ENCODE measurements at places on chromosomes 7 and 10.
A peak's percentile ranks its signal among the peaks of the same experiment; 100 is the strongest.

DNA sequence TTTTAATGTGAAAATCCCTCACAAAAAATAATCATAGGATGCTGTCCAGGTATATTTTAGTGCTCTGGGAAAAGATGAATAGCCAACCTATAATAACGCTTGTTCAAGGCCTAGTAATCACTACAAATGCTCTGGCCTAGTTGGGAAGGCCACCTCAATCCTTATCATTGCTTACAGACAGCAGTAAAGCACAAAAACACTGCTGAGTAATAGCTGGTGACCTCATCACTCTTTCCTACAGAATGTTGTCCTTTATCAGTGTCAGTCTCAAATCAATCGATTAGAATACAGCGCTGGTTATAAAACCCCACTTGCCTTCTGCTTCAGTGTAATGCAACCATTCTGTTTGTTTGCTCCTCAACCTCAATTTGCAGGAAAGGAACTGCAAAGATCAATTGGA lies 72.6 kb upstream of the STEAP1 start:
- no peak overlapping the region for H3K27ac ChIP-seq
- no peaks in the 10 kb centered on the region for H3K36me3 ChIP-seq
- DNase-seq = no peak

GRCh38 chr10:30282221-30282620 lies 66.9 kb downstream of the MTPAP start:
- H3K4me3 ChIP-seq = no peak overlapping the region
- no peaks in the 10 kb centered on the region for H3K27me3 ChIP-seq
- no peak overlapping the region for H3K27ac ChIP-seq
- H3K4me1 ChIP-seq = no peaks in the 10 kb centered on the region
- H3K36me3 ChIP-seq = no peaks in the 10 kb centered on the region

- no peaks in the 10 kb centered on the region for H3K4me1 ChIP-seq
- H3K27me3 ChIP-seq = no peaks in the 10 kb centered on the region
- no peak overlapping the region for H3K4me3 ChIP-seq
- peak; percentile 76 for DNase-seq
- no peak overlapping the region for H3K27ac ChIP-seq
Observed at GRCh38 chr7:151131592-151132293, 35.8 kb downstream of the GBX1 start.

DNA sequence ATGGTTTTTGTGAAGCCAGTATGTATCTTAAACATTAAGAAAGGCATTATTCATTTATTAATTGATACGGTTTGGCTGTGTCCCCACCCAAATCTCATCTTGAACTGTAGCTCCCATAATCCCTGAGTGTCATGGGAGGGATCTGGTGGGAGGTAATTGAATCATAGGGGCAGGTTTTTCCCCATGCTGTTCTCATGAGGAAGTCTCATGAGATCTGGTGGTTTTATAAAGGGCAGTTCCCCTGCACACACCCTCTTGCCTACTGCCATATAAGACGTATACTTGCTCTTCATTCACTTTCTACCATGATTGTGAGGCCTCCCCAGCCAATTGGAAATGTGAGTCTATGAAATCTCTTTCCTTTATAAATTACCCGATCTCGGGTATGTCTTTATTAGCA lies 28.1 kb downstream of the OTUD1 start:
- no peaks in the 10 kb centered on the region for H3K4me1 ChIP-seq
- no peak overlapping the region for H3K4me3 ChIP-seq
- H3K36me3 ChIP-seq = no peaks in the 10 kb centered on the region
- H3K27ac ChIP-seq = no peak overlapping the region

- no peak overlapping the region for H3K4me3 ChIP-seq
- DNase-seq = no peak
- no peaks in the 10 kb centered on the region for H3K27me3 ChIP-seq
- H3K27ac ChIP-seq = no peak overlapping the region
- no peaks in the 10 kb centered on the region for H3K4me1 ChIP-seq
- no peaks in the 10 kb centered on the region for H3K36me3 ChIP-seq
Observed at GRCh38 chr10:75602341-75602740, 170.9 kb downstream of the LRMDA start.

DNA sequence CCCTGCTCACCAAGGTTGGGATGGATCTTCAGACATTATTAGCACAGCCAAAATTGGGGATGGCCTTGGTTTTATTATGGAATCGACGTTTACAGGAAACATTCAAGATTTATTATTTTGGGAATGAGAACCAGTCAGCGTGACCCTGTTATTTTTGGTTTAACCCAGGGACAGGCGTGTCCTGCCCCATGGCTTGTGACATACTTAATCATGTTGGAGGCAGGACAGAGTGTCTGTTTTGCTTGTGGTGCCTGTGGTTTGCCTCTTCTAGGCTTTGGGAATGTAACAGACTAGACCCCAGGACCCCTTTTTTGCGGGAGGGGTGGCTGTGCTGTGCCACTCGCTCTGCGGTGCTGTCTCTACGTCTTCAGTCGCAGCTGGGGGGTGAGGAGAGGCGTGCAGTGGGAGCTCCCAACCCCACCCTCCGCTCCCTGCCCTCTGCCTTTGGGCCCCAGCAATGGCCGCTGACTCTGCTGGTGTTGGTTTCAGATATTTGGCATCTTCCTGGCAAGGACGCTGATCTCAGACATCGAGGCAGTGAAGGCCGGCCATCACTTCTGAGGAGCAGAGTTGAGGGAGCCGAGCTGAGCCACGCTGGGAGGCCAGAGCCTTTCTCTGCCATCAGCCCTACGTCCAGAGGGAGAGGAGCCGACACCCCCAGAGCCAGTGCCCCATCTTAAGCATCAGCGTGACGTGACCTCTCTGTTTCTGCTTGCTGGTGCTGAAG lies 20.1 kb upstream of the SH2D4B start:
- DNase-seq = no peak
- no peaks in the 10 kb centered on the region for H3K27me3 ChIP-seq
- H3K4me1 ChIP-seq = peaks cover 21% of the 10 kb centered on the region
- peaks cover 79% of the 10 kb centered on the region for H3K36me3 ChIP-seq
- no peak overlapping the region for H3K4me3 ChIP-seq

GRCh38 chr7:50531401-50531911 lies 33.7 kb downstream of the DDC start:
- H3K27ac ChIP-seq = no peak overlapping the region
- H3K36me3 ChIP-seq = no peaks in the 10 kb centered on the region
